ENCODE measurements at places on chromosomes 5 and 9.

- no peak for DNase-seq
These were observed 39.0 kb downstream of the DDX31 start for GRCh38 chr9:132630811-132631210.

- DNase-seq: no peak
These were observed 90.5 kb downstream of the FSTL4 start for GRCh38 chr5:133521801-133522200.

GRCh38 chr9:100437860-100438805 lies 11.2 kb downstream of the MSANTD3 start:
- DNase-seq: peak; percentile 69

DNA sequence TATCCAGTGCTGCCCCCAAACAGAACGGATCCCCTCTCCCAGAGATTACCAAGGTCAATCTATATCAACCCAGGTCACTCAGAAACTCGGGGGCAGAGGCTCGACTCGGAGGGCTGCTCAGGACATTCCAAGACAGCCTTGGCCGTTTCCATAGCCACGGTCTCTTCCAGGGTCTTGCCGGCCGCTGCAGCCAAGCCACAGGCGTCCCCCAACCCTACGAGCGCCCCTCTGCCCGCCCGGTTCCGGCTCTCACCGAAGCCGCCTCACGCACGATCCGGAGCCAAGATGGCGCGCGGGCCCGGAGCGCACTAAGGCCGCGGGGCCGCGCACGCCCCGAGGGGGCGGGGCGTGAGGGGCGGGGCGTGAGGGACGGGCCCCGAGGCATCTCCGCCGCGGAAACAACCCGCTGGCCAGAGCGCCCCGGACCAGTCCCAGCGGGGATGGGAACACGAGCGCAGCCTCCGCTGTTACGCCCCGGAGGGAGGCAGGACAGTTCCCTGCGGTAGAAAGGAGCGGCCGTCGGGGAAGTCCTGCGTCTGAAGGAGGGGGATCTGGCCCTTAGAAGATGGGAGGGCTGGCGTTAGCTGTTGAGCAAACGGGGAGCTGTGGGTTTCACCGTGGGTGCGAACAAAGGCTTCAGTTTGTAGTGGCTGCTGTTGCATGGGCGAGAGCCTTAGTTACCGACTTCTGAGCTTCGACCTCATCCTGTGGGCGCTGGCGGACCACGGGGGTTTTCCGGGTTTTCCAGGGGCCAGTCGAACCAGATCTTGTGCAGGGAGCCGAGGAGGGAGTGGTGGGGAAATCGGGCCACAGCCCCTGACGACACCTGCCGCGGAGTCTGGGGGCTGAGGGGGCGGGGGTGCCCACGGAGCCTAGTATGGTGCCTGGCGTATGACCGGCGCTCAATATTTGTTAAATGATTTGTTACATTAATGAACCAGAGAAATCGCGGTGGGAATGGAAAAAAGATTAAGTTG lies at the start of gene RPP25L:
Gene RPP25L, minus strand, starts transcription at position 287 of the 977 bp plus-strand sequence. CDS start 801 bp downstream, outside the sequence.
- peak; percentile 81 for DNase-seq

DNA sequence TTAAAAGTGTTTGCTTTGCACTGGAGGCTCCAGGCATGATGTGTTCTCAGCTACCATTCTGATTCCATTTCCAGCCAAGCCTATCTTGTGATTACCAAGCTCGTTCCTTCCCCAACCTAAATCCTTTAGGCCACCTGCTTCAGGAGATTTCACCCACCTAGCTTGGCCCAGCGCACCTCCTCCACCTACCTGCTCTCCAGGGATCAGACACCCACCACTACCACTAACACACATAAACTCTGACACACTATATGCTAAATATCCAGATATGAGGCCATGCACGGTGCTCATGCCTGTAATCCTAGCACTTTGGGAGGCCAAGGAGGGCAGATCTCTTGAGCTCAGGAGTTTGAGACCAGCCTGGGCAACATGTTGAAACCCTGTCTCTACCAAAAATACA lies 2.4 kb downstream of the MYORG start:
- no peak for DNase-seq

DNA sequence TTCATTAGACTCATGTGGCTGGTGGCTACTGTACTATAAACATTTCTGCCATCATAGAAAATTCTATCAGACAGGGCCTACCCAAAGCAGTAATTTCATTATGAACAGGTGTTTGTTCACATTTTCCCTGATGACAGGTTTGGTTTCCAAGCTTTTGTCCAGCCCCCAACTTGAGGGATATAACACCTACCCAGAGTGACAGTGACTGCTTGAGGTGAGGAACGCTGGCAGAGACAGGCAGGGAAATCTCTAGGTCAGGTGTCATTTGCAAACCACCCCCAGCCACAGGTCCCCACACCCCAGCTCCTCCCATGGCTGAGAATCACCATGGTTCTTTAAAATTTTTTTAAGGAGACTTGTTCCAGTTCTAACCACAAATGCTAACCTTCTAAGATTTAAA lies 25.5 kb downstream of the GOLM1 start:
- DNase-seq: no peak

GRCh38 chr9:120901755-120902568 lies 24.6 kb downstream of the TRAF1 start:
- DNase-seq: no peak

GRCh38 chr5:139468421-139468931 lies 2.3 kb upstream of the SMIM33 start:
- no peak for DNase-seq

DNA sequence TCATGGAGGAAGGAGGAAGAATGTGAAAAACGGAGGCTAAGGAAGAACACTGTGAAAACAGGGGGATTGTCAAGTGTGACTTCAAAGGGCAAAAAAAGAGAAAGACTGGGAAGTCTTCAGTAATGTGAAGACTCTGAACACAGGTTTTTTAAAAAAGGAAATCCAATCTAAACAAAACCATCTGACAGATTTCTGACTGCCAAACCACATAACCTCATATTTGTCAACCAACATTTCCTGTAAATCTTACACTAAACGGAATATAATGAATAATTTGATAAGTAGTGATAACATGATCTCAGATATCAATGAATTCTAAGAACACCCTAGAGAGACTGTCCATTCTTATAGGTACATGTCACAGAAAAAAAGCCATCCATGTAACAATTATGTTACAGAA lies 124.7 kb downstream of the FBN2 start:
- DNase-seq: no peak

- DNase-seq: no peak
These were observed 5.4 kb downstream of the IGIP start for GRCh38 chr5:140130949-140131733.

GRCh38 chr5:95631255-95631958 lies 11.5 kb downstream of the GPR150 start:
- no peak for DNase-seq

DNA sequence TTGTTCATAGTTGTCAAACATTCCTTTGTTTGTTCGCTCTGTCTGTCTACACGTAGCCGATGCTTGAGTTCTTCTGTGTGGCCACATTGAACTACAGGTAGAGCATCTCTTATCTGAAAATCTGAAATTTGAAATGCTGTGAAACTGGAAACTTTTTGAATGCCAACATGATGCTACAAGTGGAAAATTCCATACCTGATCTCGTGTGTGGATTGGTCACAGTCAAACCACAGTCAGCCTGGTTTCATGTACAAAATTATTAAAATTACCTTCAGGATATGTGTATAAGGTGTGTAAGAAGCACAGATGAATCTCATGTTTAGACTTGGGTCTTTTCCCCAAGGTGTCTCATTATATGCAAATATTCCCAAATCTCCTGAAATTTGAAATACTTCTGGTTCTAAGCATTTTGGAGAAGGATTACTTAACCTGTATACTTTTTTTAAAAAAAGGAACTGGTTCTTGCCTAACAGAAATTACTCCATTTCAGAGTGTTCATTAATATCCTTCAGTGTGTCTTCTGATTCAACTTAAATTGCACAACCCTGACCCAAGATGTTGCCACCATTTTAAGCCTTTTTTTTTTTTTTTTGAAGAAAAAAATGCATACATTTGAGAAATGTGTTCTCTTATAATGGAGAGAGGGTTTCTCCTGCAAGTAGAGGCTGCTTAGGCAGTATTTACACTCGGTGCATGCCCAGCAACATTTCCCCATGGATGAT lies 254.3 kb downstream of the MAST4 start:
- no peak for DNase-seq

DNA sequence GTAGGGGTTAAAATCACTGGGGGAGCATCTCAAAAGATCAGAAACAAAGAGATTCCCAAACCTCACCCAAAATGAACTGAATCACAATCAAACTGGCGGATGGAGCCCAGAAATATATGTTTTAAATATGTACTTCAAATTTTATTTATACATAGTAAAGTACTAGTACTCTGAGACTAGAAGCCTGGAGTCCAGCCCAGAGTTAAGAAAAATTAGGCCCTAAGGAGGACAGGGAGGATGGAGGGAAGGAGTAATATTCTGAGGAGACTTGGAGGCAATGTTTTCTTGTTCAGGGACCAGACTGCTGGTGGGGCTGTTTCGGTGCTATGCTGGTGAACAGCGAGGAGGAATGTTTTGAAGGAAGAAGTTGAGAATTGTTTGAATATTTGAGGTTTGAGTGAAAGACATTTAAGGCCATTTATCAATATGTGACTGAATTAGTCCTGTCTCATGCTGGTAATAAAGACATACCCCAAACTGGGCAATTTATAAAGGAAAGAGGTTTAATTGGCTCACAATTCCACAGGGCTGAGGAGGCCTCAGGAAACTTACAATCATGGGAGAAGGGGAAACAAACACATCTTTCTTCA lies 552.4 kb upstream of the DAB2 start:
- DNase-seq: no peak

- no peak for DNase-seq
These were observed 136.4 kb downstream of the KDM4C start for GRCh38 chr9:6894135-6894534.

DNA sequence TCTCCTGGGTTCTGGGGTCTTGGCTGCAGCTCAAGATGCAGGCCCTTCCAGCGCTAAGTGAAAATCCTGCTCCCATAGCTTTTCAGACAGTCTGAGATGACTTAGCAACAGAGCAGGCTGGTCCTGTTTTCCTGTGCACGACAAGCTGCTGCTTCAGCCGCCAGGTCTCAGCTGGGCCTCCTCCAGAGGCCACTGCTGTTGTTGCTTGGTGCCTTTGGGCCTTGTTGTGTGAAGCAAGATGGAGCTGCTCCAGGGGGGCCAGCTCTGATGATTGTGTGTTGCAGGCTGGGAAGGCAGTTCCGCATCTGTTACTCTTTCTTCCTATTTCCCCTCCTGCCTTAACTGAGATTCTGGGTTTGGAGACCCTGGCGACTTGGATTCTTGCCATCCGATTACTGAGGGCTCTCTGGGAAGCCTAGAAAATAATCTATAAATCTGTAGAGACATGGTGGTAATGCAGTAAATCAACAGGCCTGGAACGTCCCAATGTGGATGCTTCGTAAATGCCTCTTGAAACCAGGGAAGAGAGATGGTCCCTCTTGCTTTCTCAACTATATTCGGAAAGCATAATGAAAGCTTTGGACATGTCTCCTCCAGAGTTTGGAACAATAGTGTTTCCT lies 3.2 kb downstream of the MAP1B start:
- DNase-seq: no peak

DNA sequence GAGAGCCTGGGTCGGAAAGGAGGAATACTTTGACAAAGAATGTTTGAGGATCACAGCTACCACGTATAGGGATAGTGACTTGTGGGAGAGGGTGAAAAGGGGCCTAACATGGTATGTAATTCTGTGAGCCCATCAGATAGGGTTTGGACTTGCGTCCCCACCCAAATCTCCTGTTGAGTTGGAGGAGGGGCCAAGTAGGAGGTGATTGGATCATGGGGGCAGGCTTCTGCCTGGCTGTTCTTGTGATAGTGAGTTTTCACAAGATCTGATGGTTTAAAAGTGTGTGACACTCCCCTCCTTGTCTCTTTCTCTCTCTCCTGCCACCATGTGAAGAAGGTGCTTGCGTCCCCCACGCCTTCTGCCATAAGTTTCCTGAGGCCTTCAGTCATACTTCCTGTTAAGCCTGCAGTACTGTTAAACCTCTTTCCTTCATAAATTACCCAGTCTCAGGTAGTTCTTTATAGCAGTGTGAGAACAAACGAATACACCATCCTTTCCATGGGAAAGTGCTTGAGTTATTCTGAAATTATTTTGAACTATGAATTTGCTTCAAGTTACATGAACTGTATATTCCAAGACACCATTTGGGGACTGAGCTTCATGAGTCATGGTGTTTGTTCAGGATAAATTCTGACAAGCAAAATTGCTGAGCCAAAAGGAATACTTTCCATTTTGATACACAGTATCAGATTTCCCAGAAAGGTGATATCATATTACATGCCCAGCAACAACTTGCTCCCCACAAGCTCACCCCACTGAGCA lies 68.8 kb upstream of the SSBP2 start:
- no peak for DNase-seq

DNA sequence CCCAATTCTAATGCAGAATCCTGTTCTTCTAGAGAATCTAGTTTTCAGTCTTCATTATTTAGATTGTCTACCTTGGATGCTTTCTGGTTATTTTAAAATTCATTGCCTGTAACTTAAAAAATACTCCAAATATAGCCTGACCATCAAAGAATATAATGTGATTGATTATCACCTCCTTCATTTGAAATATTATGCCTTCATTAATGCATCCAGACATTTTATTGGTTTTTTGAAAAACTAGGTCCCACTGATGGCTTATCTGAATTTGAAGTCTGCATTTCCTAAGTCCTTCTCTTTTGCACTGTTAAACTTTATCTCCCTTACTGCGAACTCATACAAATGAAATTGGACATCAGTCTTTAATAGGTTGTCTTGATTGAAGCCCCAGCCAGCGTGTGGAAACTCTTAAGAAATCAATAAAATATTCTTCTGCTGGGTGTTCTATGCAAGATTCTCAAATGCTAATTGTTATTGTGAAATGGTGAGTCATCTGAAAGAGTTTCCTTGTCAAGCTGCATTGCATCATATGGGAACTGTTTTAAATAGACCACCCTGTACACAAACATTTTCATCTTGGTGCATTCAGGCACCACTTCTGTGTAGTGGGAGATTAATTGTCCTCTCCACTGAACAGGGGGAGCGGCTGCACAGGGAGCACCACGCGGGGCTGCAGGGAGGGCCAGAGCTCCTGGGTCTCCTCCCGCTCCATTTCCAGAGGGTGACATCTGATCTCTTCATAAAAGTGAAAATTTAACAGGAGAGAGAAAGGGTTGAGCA lies 92.3 kb upstream of the FANCC start:
- DNase-seq: no peak

DNA sequence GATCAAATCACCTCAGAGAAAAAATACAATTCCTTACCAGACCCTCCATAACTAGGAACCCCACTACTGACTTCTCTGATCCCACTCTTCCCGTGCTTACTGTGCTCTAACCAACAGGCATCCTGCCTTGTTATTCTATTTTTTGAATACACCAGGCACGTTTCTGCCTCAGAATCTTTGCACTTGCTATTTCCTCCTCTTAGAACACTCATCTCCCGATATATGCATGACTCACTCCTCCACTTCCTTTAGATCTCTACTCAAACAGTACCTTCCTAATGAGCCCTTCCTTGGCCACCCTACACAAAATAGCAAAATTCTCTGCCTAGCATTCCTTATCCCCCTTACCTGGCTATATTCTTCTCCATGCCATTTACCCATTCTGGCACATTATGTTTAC lies 43.9 kb downstream of the MAPKAP1 start:
- DNase-seq: no peak

- no peak for DNase-seq
These were observed 166.8 kb upstream of the RFX3 start for GRCh38 chr9:3692606-3693005.

- no peak for DNase-seq
These were observed 1.4 kb upstream of the FTMT start for GRCh38 chr5:121850272-121850671.

GRCh38 chr5:100430268-100431195 lies 104.6 kb upstream of the FAM174A start:
- peak; percentile 29 for DNase-seq

- no peak for DNase-seq
These were observed 63.4 kb downstream of the AUH start for GRCh38 chr9:91298311-91298710.
